Midbrain (tissue), 1 donor: ENCODE measurements at places on chromosomes 6 and 20.

DNA sequence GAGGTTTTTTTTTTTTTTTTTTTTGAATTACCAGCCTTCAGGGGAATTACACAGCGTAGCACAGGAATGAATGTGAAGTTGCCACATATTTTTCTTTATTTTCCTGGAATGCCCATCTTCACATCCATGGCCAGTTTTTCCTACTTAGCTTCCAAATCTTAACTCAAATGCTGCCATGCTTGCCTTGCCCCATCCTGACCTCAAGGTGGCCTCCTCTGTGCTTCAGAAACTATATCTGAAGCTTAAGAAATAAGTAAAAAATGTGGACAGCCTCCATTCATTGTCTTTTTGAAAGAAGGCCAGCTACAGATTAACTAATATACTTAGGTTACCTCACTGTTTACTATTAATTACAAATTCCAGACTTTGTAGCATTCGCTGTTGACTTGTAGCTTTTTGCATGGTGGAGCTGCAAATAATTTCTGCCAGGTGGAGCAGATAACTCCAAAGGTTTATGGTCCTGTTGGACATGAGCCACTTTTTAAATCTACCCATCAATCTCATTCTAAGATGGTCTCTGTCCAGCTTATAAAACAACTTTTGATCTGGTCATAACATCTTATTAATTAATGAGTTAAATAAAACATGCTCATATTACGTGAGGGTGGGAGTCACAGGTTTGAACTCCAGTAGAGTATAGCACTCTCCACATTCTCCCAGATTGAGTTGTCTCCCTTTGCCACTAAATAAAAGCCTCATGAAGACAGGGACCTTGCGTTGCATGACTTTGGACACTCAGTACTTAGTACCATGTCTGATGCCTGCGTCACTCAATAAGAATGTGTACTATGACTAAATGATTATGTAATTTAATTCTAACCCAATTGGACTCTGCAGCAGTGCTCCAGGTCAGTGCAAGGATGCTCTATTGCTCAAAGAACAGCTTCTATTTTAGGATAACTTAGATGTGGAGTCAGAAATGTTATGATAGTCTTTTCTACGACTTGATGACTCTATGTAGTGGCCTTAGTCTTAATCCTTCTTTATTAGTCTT is 678.6 kb upstream of the CITED2 start:
- DNase-seq: no peak

DNA sequence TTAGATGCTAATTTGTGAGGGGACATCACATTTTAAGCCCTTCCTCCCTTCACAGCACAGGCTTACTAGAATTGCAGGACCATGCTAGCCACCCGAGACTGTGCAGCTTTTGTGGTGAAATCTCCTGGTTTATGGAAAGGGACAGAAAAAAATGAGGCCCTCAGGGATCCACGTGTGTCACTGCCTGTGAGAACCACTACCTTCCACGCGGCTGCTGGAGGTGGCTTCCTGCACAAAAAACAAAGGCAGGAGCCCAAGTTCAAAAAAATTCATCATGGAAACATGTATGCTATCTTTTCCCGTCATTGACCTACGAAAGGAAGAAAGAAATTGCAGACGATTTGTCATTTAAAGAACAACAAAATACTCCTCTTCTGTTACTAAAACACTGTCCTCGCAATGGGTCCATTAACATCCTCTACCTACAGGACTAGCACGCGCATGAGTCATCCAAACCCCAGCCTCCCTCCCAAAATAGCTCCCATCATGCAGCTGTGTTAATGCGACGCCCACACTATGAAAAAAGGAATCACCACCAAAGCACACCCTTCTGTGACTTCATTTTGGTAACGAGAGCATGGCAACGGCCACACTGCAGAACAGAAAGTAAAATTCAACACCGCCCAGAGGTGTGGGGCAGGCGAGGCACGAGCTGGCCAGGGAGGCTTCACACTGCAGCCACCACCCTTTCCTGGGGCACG is 45.7 kb downstream of the RAMACL start:
- no peak for DNase-seq

DNA sequence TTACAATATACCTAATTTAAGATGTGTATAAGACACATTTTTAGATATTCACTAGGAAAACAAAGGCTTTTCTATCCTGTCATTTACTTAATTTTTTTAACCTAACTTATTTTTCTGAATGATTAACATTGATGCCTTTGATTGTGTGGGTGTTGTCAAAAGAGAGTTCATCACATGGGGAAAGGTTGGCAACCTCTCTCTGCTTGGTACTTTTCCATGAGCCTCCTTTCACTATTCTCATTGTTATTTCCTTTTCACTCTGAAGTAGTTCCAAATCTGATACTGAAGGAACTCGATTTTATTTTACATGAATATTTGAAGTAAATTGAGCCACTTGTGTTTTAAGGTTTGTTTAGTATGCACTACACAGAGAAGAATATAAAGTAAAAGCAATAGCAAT is 35.9 kb downstream of the TPD52L1 start:
- no peak for DNase-seq

GRCh38 chr20:46204594-46205186 is 86.6 kb downstream of the CD40 start:
- DNase-seq: no peak

DNA sequence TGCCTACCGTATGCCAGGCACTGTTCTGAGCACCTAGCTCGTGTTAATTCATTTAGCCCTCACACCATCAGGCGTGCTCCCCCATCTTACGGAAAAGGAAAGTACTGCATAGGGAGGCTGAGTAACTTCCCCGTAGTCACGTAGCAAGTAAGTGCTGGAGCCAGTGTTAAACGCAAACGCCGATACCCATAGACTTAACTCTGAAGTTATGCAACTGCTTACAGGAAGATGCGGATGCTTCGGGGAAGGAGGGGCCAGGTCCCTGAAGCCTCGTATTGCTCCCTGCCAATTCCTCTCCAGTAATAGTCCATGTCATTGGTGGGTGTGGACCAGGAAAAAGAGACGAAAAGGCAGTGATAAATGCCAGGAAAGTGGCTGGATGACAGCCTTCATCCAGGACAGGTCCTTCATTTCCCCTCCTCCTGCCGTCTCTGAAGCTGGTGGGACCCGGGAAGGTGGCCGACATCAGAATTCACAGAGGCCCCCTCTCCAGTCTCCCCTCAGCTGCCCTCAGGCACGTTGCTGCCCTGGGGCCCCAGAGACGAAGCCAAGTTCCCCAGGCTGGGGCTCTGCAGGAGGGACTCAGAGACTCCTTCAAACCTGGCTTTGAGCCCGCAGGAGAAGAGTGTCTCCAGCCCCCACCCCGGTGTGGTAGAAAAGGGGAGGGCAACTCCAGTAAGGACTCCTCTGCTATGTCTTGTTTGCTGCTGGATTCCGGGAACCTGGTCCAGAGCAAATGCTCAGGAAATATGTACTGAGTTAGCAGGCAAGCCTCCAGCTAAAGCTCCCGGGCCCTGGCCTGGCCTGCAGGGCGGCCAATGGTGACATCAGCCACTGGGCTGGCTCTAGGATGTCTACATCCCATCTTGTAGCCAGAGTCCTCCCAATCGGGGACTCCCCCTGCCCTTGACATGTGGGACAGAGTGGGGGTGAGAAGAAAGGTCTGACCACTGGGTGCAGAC is 37.8 kb downstream of the RAB44 start:
- no peak for DNase-seq

GRCh38 chr6:26183581-26184366 is 96.5 kb downstream of the HFE start:
- peak; percentile 85 for DNase-seq

DNA sequence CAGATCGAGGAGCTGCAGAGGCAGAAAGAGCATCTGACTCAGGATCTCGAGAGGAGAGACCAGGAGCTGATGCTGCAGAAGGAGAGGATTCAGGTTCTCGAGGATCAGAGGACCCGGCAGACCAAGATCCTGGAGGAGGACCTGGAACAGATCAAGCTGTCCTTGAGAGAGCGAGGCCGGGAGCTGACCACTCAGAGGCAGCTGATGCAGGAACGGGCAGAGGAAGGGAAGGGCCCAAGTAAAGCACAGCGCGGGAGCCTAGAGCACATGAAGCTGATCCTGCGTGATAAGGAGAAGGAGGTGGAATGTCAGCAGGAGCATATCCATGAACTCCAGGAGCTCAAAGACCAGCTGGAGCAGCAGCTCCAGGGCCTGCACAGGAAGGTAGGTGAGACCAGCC is 26.2 kb downstream of the C20orf173 start:
- DNase-seq: no peak

GRCh38 chr6:125913864-125914351 is 42.7 kb upstream of the HINT3 start:
- no peak for DNase-seq

GRCh38 chr6:46586906-46587305 is 65.7 kb downstream of the CYP39A1 start:
- no peak for DNase-seq

DNA sequence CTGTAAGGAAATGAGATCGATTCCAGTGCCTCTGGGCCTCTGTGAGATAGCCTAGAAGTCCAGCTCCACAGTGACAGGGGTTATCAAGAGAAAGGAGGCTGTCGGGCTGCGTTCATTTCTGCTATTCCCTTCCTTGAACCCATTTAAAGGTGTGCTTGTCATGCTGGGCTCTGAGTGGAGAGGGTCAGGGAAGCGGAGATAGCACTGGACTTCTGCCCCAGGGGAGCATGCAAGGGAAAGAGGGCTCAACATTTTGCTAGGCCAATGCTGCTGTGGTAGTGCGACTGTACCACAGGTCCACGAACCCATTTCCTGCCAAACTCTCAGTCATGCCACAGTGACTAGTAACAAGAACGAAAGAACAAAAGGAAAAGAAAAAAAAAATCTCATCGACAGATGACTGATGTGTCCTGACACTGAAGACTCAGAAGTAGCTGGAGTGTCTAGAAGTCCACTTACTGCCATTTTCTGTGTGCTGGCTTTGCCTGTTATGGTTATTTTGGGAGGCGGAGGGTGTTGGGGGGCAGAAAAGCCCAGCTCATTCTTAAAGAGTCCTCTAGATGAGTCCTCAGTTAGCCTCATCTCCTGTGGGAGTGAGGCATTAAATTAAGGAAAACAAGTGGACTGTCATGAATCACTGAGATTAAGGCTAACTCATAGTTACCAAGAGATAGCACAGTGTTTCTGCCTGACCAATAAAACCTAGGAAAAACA is 8.1 kb downstream of the NEDD9 start:
- no peak for DNase-seq

DNA sequence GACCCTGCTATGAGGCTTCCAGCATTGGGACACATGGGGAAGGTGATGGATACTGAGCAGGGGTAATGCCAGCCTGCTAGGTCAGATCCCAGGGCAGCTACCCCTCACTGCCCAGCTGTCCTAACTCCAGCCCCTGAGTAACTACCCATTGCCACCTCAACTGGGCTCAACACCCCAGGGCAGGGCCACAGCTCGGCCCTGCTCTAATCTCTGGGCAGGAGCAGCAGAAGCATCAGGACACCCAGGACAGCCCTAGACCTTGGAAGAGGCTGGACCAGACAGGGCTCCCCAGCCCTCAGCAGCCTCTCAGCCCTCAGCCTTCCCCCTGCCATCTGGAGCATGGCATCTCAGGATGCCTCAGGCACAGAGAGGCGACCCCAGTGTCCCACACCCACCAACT is 67.4 kb upstream of the TOP1 start:
- DNase-seq: no peak

DNA sequence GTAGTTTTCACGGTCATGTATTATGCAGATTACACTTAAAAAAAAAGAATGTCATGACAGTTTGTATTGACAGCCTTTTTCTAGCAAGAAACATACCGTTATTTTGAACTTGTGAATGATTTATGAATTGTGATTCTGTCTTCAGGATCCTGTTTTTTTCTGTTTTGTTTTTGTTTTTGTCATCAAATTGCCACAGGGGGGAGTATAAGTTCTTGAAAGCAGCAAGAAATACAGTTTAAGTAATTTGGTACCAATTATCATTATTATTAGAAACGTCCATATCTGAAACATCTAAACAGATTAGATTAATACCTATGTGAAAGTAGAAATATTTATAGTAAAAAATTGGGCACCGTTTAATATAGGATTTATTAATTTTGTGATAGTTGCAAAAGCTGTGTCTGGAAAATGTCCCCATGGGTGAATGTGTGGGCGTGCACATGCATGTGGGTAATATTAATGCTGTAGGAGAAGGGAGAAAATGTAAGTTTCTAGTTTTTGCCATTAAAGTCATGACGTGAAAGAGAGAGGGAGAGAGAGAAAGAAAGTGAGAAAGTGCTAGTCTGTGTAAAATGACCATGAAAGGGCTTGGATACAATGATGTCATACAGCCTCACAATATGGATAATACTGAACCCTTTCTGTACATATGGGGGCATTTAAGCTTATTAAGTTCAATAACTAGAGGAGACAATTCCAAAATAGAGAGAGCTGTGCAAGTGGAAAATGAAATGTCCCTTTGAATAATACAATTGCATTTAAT is 9.4 kb upstream of the CCN2 start:
- no peak for DNase-seq

DNA sequence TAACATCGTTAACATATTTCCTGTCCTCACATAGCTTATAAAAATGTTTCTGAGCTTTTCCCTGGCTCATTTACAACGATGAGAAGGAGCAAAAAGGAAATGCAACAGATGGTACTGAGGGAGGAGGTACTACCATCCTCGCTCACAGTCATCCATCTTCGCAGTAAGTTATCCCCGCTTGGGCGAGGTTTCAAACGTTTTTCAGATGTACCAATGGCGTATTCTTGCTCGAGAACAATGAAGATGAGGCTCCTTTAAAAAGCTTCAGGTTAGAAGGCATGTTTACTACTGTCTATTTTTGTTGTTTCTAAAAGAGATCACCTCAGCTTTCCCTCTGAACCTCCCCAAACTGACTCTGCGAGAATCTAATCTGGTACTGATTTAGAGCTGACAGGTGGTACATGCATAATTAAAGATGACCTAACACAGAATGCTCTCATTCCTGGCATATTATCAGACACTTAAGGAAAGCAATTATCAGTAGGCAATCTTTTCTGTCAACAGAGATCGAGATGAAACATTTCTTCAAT is 178.7 kb downstream of the GJA10 start:
- no peak for DNase-seq

DNA sequence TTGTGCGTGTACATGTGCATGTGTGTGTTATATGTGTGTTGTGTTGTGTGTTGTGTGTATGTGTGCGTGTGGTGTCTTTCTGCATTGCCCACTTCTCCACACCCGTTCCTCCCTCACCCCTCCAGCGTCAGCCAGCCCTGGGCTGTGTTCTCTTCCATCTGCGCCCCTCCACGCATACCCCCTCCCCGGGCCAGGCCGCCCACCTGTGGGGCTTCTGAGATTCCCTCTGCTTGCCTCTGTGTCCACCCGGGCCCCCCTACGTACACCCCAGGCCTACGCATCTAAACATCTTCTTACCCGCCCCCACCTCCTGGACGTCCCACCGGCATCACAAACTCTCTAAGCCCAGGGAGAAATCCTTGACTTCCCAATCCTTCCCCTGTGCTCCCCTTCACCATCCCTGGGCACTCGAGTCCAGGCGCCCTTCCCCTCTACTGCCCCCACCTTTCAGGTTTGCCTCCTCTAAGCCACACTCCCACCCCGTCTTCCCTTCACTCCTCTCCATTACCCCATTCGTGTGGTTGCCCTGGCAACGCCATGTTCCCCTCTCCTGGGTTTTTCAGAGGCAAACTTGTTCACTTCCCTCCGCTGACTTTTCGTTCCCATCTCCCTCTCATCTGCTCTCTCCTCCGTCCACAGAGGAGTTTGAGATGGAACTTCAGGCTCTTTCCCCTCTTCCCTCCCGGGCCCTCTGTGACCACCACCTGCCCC is 81.7 kb upstream of the NNAT start:
- DNase-seq: no peak
